SK-N-MC (cell line): ENCODE measurements at places on chromosomes 16 and 17.

GRCh38 chr17:4105232-4105631, 37.6 kb downstream of the ZZEF1 start:
- no peak for DNase-seq

GRCh38 chr17:68290268-68290954, 516 bp downstream of the SLC16A6 start:
- DNase-seq, result no peak

GRCh38 chr17:80528536-80528935, 16.1 kb upstream of the RPTOR start:
- DNase-seq, result no peak

DNA sequence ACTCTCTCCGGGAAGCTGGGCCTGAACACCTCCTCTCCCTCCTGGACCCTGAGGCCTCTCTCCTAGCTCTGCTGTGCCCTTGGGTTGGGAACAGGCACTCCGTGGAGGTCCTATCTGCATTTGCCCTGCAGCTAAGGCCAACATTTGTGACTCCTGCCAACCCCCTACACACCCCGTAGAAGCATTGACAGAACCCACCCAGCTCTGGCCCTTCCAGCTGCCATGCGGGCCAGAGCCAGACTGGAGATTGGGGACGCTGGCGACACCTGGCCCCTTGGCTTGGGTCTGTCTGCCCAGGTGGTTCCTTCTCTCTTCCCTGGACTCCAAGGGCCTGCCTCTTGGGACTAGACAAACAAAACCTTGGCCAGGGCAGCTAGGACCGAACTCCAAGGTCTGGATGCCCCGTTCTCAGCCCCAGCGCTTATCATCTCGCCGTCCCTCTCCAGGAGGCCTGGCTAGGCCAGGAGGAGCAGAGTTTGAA, 644 bp upstream of the RHBDF2 start:
- DNase-seq, result no peak

DNA sequence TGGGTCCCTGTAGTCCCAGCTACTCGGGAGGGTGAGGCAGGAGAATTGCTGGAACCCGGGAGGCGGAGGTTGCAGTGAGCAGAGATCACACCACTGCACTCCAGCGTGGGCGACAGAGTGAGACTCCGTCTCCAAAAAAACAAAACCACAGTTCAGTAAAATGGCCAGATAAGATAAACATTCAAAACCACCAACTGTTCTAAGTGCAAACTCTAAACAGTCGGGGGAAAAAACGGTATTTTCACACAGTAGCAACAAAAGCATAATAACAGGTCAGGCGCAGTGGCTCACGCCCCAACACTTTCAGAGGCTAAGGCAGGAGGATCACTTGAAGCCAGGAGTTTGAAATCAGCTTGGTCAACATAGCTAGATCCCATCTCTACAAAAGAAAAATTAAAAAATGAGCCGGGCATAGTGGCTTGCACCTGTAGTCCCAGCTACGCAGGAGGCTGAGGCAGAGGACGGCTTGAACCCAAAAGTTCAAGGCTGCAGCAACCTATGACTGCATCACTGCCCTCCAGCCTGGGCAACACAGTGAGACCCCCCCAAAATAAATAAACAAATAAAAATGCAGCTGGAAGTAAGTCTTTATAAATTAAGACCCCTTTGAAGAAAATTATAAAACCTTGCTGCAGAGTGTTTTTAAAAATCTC, 10.8 kb upstream of the HASPIN start:
- DNase-seq, result no peak

DNA sequence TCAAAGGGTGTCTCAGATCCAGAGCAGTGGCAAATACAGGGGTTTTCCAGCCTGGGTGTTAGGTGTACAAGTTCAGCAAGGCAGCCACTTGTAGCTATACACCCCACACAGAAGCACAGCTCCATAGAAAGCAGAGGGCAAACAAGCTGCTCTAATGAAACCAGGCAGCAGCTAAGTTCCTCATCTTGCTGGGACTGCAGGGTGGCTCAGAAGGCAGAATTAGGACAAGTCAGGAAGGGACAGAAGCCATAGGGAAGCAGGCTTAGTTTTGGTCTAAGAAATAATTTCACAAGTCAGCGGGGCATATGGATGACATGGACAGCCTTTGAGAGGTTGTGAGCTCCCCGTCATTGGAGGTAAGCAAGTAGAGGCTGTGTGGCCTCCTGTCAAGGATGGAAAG, 23.7 kb downstream of the CNGB1 start:
- no peak for DNase-seq

DNA sequence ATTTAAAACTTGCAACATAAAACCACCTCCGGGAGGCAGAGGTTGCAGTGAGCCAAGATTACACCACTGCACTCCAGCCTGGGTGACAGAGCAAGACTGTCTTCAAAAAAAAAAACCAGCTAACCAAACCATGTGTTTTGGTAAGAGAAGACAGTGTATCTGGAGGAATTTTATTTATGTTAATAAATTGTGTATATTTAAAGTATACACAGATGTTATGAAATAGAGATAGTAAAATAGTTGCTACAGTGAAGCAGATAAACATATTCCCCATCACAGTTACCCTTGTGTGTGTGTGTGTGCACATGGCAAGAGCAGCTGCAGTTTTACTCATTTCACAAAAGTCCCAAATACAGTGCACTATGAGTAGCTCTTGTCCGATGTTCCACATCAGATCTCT, 54.8 kb upstream of the CRISPLD2 start:
- DNase-seq, result no peak

DNA sequence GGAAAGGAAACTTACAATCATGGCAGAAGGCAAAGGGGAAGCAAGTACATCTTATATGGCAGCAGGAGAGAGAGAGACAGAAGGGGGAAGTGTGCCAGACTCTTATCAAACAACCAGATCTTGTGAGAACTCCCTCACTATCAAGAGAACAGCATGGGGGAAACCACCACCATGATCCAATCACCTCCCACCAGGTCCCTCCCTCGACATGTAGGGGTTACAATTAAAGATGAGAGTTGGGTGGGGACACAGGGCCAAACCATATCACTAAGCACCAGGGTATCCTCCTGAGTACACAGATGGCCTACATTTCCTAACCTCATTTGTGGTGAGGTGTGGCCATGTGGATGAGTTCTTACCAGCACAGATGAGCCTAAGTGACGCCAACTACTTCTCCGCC, 348.6 kb upstream of the ZFHX3 start:
- DNase-seq, result no peak
